Chondrocyte (in vitro differentiated cells): ENCODE measurements at places on chromosomes 16 and 17. TPM values are rescaled to one million over a fixed set of nuclear protein-coding genes. Genes with fewer than 3 reads are reported as not detected.

Gene RNF222
- not detected in 3 replicates for total RNA-seq

GRCh38 chr16:427250-427649 is 1.8 kb downstream of the RAB11FIP3 start:
- no peak for DNase-seq

DNA sequence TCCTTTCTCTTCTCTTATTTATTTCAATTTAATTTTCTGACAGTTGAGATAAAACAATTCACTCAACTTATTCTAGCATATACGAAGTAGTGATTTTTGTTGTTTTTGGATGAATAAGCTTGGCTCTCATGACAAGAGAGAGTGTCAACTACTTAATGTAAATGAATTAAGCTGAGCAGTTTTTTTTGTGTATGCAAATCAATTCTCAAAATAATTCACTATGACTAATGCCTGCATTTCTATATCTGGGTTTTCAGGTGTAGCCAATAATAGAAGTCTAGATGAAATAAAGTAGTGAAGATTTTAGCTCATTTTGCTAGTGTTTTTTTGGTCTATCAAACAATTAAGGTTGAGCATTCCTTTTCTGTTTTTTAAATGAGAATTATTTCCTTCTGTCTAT is 1354.0 kb downstream of the CDH8 start:
- DNase-seq: no peak

DNA sequence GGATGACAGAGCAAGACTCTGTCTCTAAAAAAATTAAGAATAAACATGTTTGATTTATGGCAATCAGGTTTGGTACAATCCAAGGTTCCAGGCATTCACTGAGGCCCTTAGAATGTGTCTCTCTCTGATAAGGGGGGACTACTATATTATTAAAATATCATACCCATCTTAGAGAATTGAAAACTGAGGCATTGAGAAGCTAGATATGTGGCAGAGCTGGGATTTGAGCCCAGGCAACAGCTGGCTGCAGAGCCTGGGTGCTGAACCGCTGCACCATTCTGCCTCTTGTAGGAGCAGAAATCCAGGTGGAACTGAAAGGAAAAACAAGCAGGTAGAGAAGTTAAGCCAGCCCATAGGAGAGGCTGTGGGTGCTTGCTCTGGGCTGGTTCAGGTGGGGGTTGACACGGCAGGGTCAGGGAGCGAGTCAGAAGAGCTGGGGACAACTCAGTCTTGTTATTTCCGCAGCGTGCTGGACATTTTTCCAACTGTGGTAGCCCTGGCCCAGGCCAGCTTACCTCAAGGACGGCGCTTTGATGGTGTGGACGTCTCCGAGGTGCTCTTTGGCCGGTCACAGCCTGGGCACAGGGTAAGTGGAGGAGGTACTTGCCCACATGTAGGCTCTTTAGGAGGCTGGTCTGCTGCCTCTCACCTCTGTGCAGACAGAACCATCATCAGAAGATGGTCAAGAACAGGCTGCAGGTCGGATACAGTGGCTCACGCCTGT is 62.5 kb downstream of the WIPI1 start:
- no peak for DNase-seq

DNA sequence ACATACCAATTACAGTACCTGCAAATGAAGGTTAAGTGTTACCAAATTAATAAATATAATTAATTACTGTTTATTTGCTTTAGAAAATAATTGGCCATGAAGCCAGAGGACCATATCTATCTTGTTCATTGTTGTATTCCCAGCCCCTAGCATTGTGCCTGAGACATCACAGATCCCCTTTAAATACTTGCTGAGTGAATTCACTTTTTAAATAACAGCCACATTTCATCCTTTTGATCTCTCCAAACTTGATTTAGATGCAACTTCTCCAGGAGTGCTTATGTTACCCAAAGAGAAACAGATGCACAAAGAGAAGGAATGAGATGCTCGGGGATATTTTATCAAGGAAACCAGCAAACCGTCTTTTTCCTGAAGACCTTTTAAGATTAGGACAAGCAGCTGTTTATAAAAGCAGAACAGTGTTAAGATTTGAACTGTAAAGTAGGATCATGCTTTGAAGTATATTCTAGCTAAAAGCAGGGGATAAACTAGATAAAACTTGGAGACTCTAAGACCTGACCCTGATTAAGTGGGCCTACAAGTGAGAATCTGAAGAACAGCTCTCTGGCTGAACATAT is 66.3 kb downstream of the CHD9 start:
- no peak for DNase-seq

Gene ADPRM
- total RNA-seq: 8.2 to 14.5 TPM (median 13.4 TPM) in 3 replicates

Gene UTS2R
- total RNA-seq: not detected in 3 replicates

- no peak for DNase-seq
Observed at GRCh38 chr17:38609280-38610031, 3.7 kb upstream of the SRCIN1 start.

DNA sequence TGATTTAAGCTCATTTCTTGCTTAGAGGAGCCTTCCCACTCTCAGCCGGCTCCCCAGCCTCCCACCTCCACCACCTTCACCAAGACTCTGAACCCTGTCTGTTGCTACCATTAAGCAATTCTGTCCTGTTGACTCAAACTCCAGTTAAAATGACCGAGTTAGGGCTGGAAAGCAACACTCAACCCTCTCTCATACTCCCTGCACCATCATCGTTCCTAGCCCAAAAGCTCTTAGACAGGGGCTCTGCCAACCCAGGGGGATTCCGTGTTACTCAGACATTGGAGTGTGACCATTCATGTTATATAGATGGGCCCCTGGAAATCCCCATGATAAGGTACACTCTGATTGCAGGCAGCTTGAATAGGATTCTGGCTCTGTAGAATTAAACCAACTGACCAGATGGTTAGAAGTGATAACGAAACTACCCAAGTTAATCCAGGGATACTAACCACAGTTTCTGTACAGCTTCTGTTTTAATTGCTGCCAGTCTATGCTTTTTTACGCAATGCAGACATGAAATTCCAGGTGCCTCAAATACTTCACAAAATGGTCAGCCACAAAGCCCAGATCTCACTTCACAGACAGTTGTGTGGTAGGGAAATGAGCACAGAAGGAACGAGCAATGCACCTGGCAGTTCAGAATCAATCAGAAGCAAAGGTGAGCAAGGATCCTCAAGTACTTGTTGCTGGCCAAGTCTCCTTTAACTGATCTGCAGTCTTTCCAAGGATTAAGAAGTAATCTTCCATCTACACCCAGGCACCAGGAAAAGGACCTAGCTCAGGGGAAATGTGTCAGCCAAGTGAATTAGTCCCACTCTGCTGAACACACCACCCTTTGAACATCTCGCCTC is 2.1 kb downstream of the SSTR2 start:
- DNase-seq: no peak

- DNase-seq: peak; percentile 92
Observed at GRCh38 chr17:29568331-29569244, at the start of gene TP53I13. TSS of gene TP53I13 (plus strand) at chr17:29568701. CDS start at chr17:29568759, 58 bp downstream.

GRCh38 chr17:9536061-9536460 is 39.6 kb downstream of the STX8 start:
- DNase-seq: no peak

DNA sequence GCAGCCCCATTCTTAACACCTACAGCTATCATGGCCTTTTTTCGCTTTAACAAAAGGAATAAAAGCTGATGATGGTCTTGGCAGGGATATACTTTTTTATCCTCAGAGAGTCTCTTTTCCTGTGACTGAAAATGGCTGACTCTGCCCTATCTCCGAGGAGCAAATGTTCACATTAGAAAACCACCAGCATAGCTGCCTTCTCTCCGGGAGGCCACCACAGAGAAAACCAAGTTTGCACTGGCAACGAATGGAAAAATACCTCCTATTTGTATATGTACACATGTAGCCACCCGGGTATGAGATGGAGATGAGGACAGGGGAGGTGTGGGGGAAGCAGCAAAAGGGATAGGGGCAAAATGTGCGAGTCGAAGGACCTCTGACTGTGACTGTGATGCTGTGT is 88.2 kb downstream of the STX8 start:
- DNase-seq: no peak

- peak; percentile 92 for DNase-seq
Observed at GRCh38 chr16:57984443-57985203, 13.7 kb upstream of the CNGB1 start.

DNA sequence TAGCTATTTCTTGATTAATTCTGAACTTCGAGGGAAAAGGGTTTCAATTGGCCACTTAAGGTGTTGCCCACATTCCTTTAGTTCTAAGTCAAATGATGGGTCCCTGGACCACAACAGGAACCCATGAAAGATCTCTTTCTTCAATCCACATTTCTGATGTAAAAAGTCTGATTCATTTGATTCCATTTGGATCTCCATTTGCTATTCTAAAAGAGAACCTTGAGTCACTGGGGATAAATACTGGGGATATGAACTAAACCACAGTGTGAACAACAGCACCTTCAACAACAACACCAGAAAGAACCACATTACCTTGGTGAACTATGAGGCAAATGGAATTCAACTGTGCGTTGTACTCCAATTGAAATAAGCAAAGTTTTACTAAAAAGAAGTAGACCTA is 108.9 kb upstream of the IRX5 start:
- no peak for DNase-seq

Gene TMEM204
- 2.9 to 9.7 TPM (median 8.4 TPM) in 3 replicates for total RNA-seq

- DNase-seq: no peak
Observed at GRCh38 chr16:85105475-85105874, 6.8 kb downstream of the CIBAR2 start.

Gene NPIPA8
- total RNA-seq: 0.35 to 0.68 TPM (median 0.41 TPM) in 3 replicates

Gene GFAP
- total RNA-seq: 0.55 to 1.0 TPM in 2 of 3 replicates, not detected in the other

DNA sequence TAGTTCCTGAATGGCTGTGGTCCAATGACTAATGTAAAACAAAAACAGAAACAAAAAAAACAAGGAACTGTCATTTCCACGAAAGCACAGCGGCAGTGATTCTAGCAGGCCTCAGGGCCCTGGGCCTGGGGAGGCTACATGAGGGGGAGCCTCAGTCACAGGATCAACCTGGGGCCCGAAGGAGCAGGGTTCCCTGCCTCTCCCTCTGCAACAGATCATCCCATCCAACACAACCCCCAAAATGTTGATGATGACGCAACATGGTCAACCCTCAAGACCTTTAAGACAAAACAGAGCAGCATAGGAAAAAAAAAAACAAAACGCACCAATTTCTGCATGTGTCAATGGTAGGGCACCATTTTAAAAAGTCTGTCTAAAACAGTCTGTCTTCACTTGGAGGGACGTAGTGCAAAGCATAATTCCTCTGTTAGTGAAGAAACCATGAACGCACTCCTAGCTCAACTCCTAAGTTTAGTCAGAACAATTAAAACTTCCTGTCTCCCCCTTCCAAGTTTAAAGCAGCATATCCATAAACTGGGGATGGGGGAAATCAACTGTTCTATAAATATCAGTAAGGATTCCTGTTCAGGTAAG is 32.3 kb downstream of the AXIN2 start:
- no peak for DNase-seq

- no peak for DNase-seq
Observed at GRCh38 chr16:14409563-14409962, 220.5 kb downstream of the PARN start.

- no peak for DNase-seq
Observed at GRCh38 chr17:39699818-39700147, at the start of gene ERBB2. TSS of gene ERBB2 (plus strand) at chr17:39700064. CDS start at chr17:39700239, 175 bp downstream.

Gene UBALD2
- total RNA-seq: 6.7 to 14.1 TPM (median 13.2 TPM) in 3 replicates

DNA sequence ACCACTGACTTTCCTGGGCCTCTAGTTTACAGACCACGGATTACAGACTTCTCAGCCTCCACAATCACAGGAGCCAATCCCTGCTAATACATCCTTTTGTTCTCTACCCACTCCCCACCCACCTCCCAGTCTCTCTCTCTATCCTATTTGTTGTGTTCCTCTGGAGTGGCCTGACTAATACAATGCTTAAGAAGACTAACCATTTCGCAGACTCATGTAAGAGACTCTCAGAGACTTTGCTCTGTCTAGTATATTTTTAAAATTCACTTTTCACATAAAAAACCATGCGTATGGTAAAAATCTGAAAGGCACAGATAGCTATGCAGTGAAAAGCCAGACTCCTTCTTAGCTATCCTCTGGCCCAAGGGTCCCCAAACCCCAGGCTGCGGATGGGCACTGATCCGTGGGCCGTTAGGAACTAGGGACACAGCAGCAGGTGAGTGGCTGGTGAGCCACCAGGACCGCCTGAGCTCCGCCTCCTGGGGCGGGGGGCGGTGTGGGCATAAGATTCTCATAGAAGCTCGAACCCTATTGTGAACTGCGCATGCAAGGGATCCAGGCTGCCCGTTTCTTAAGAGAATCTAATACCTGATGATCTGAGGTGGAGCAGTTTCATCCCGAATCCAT is 7.6 kb downstream of the PIK3R6 start:
- no peak for DNase-seq

Gene CCDC200
- total RNA-seq: not detected in 3 replicates

Gene TBX21
- total RNA-seq: not detected in 3 replicates

Gene NUFIP2
- total RNA-seq: 50.3 to 60.1 TPM (median 53.7 TPM) in 3 replicates

- no peak for DNase-seq
Observed at GRCh38 chr16:80703131-80704071, 101.0 kb downstream of the CDYL2 start.

DNA sequence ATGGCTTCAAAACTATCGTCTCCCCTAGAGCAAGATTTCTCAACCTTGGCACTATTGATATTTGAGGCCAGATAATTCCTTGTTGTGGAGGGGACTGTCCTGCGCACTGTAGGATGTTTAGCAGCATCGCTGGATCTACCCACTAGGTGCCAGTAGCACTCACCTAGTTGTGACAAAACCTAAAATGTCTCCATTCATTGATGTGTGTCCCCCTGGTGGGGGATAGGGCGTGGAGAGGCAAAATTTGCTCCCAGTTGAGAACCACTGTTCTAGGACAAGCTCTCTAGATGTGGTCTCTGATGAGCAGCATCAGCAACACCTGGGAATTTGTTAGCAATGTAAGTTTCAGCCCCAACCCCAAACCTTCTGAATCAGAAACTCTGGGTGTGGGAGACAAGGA is 259.0 kb downstream of the XYLT1 start:
- DNase-seq: no peak

- no peak for DNase-seq
Observed at GRCh38 chr17:36761203-36761950, 160.0 kb downstream of the MRM1 start.

Gene EVPL
- total RNA-seq: not detected in 3 replicates

- peak; percentile 93 for DNase-seq
Observed at GRCh38 chr16:359067-359763, 6.7 kb upstream of the AXIN1 start.

DNA sequence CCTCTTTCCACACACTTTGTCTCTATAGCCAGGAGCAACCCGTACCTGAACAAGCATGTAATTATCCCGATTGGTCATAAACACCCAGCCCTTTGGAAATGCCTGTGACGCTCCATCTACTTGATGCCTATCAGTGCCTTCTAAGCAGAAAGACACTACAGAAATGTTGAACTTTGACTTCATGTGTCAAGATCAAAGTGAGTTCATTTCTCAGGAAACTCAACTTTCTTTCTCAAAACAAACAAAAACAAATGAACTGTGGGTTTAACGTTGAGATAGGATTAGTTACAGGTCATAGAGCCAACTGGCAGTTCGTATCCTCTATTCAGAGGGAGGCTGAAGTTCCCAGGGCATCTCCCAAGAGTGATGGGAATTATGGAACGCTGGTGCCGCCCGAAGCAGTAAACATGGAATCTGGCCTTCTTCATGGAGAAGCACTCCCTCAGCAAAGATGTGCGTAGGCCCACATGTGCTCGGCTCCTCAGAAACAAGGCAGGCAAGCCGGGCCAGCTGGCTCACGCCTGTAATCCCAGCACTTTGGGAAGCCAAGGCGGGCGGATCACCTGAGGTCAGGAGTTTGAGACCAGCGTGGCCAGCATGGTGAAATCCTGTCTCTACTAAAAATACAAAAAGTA is 9.5 kb downstream of the SLC6A4 start:
- no peak for DNase-seq
